Peyer's patch (tissue), 4 donors: ENCODE measurements at places on chromosomes 12 and 14. TPM values are rescaled to one million over a fixed set of nuclear protein-coding genes. Genes with fewer than 3 reads are reported as not detected.
A peak's percentile ranks its signal among the peaks of the same experiment; 100 is the strongest.

DNA sequence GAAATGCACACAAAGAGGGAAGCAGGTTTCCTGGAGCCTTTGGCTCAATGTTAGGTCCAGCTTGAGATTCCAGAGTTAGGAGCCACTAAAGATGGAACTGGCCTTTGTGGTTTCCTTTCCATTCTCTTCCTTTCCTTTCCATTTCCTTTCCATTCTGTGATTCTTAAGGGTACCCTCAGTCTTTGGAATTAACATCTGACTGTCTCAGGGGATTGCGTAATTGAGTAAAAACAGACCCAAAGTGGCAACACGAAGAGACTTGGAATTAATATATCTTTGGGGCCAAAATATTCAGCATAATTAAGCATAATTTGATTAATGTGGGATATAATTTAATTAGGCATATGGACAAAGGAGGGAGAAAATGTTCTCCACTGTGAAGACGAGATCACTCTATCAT lies 205.6 kb downstream of the CRADD start:
- no peak overlapping the region for H3K4me3 ChIP-seq
- no peaks in the 10 kb centered on the region for H3K27me3 ChIP-seq
- no peak overlapping the region for H3K27ac ChIP-seq
- DNase-seq: no peak

DNA sequence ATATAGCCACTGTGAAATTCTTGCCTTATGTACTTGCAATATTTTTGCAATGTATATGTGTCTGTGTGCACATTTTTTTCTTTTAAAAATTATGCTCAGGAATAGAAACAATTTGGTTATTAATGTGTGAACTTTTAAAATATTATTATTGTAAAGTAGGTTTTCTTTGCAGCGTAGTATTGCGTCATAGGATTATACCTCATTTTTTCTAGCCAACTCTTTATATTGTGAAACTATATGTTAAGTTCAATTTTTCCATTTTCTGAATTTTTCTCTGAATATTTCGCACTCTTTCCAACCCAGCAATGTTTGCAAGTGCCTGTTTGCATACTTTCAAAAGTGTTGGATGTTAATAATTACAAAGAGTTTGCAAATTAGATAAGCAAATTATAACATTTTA lies 471.6 kb upstream of the LMO3 start:
- H3K27ac ChIP-seq: no peak overlapping the region
- no peaks in the 10 kb centered on the region for H3K4me1 ChIP-seq
- no peak overlapping the region for H3K4me3 ChIP-seq

GRCh38 chr14:76112889-76113624 lies 38.7 kb upstream of the GPATCH2L start:
- no peaks in the 10 kb centered on the region for H3K27me3 ChIP-seq
- H3K36me3 ChIP-seq: no peaks in the 10 kb centered on the region
- H3K27ac ChIP-seq: no peak overlapping the region
- no peak for DNase-seq
- H3K4me3 ChIP-seq: no peak overlapping the region

Gene NFATC4
- 22.1 TPM for total RNA-seq

GRCh38 chr14:79420725-79421124 lies 790.6 kb downstream of the DIO2 start:
- H3K27ac ChIP-seq: no peak overlapping the region
- no peaks in the 10 kb centered on the region for H3K27me3 ChIP-seq
- DNase-seq: no peak
- H3K4me1 ChIP-seq: no peaks in the 10 kb centered on the region
- no peaks in the 10 kb centered on the region for H3K36me3 ChIP-seq

DNA sequence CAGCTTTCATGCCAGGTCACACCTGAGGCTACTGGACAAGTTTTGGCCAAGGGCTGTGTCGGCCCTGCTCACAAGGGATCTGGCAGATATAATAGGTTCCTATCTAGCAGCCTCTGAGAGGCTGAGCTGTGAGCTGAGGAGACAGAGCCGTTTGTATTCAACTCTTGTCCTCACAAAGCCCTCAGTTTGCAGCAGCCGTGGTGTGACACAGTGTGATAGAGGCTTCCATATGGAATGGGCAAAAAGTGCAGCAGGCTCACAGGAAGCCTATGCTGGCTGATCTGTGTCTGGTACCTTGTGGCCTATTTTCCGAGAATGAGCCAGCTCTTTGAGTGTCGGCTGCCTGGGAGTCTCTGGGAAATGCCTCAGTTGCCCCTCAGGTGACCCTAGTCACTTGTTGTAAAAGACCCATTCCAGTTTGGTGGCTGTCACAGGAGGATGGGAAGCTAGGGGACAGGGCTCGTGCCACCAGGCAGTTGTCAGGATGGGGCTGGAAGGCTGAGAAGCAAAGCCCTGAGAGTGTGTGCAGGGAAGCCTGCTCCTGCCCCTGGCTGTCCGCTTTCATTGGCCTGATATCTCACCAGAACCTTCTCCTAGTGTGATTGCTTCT lies 16.1 kb downstream of the VRTN start:
- H3K4me3 ChIP-seq: no peak overlapping the region
- no peak overlapping the region for H3K27ac ChIP-seq
- no peaks in the 10 kb centered on the region for H3K36me3 ChIP-seq
- H3K4me1 ChIP-seq: no peaks in the 10 kb centered on the region

- H3K27me3 ChIP-seq: no peaks in the 10 kb centered on the region
- peak overlapping the region; percentile 100 for H3K27ac ChIP-seq
- H3K4me1 ChIP-seq: peaks cover 4% of the 10 kb centered on the region
- H3K4me3 ChIP-seq: peak overlapping the region; percentile 7
These were observed 5.3 kb upstream of the UBC start for GRCh38 chr12:124919521-124920352.

DNA sequence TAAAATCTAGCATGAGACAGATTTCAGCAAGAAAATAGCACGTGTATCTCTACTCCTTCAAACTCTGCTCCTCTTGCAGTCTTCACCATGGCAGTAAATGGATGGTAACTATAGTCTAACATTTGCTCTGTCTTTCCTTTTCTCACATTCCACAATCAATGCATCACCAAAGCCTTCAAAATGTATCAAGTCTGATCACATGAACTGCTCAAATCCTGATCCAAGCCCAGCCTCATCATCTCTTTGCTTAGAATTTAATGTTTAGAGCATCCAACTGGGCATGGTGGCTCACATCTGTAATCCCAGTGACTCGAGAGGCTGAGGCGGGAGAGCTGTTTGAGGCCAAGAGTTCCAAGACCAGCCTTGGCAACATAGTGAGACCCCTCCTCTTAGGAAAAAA lies 45.9 kb downstream of the CDK17 start:
- H3K36me3 ChIP-seq: no peaks in the 10 kb centered on the region
- DNase-seq: no peak
- H3K27ac ChIP-seq: no peak overlapping the region
- H3K27me3 ChIP-seq: no peaks in the 10 kb centered on the region

- no peaks in the 10 kb centered on the region for H3K27me3 ChIP-seq
- H3K27ac ChIP-seq: no peak overlapping the region
These were observed 38.9 kb downstream of the ETV6 start for GRCh38 chr12:11688379-11688778.

Gene TMCC3
- 32.6 TPM for total RNA-seq

- no peak overlapping the region for H3K27ac ChIP-seq
- no peaks in the 10 kb centered on the region for H3K36me3 ChIP-seq
These were observed 13.5 kb downstream of the TCL1A start for GRCh38 chr14:95700221-95700976.

- H3K27me3 ChIP-seq: no peaks in the 10 kb centered on the region
- peaks cover 28% of the 10 kb centered on the region for H3K4me1 ChIP-seq
- no peaks in the 10 kb centered on the region for H3K36me3 ChIP-seq
- H3K27ac ChIP-seq: peak overlapping the region; percentile 61
- no peak for DNase-seq
These were observed 56.3 kb downstream of the PLXNC1 start for GRCh38 chr12:94204499-94205247.

Gene SCN8A
- 0.28 TPM for total RNA-seq

DNA sequence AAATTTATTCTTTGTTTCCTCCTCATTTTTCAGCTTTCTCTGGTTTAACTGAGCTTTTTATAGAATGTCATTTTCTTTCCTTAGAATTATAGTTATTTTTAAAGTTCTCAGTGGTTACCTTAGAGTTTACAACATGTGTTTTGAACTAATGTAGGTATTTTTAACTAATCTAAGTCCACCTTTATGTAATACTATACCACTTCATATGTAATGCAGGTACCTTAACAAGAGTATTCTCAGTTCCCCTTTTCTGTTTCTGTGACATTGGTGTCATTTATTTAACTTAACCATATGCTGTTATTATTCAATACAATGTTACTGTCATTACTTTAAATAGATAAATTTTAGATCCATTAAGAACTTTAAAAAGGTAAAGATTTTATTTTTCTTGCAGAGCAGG lies 30.3 kb upstream of the KCNC2 start:
- no peak for DNase-seq
- no peaks in the 10 kb centered on the region for H3K4me1 ChIP-seq
- no peaks in the 10 kb centered on the region for H3K27me3 ChIP-seq
- H3K27ac ChIP-seq: no peak overlapping the region
- H3K36me3 ChIP-seq: no peaks in the 10 kb centered on the region

DNA sequence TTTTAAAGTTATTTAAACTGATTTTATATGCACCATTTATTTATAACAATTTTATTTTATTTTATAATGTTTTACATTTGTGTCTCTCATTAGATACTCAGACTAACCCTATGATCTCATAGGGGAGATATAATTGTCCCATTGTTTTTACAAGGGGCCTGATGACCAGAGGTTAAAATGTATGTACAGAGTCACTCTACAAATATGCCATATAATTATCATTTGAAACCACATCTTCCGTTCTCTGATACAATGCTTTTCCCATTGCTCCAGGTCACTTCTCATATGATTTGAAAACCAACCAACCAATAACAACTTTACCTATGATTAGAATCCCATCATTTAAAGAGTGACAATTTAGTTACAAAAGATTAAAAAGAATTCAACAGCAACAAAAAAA lies 137.8 kb downstream of the GPHN start:
- no peaks in the 10 kb centered on the region for H3K4me1 ChIP-seq
- H3K36me3 ChIP-seq: no peaks in the 10 kb centered on the region
- no peak overlapping the region for H3K4me3 ChIP-seq

GRCh38 chr14:96251656-96252155 lies 4.3 kb upstream of the BDKRB1 start:
- no peak overlapping the region for H3K4me3 ChIP-seq
- H3K27me3 ChIP-seq: no peaks in the 10 kb centered on the region

GRCh38 chr12:84696281-84696680 lies 216.3 kb downstream of the SLC6A15 start:
- H3K4me1 ChIP-seq: no peaks in the 10 kb centered on the region
- H3K4me3 ChIP-seq: no peak overlapping the region
- no peaks in the 10 kb centered on the region for H3K27me3 ChIP-seq

Gene DDN
- not detected for total RNA-seq

Gene ACTN1
- total RNA-seq: 88.8 TPM

GRCh38 chr12:81811061-81811777 lies 52.1 kb upstream of the PPFIA2 start:
- H3K36me3 ChIP-seq: no peaks in the 10 kb centered on the region
- no peaks in the 10 kb centered on the region for H3K27me3 ChIP-seq
- no peaks in the 10 kb centered on the region for H3K4me1 ChIP-seq
- DNase-seq: no peak
- H3K4me3 ChIP-seq: no peak overlapping the region
- no peak overlapping the region for H3K27ac ChIP-seq
